ENCODE measurements at places on chromosomes 5 and 9. TPM values are rescaled to one million over a fixed set of nuclear protein-coding genes. Genes with fewer than 3 reads are reported as not detected.

LHX3 gene
- not detected for total RNA-seq

DNA sequence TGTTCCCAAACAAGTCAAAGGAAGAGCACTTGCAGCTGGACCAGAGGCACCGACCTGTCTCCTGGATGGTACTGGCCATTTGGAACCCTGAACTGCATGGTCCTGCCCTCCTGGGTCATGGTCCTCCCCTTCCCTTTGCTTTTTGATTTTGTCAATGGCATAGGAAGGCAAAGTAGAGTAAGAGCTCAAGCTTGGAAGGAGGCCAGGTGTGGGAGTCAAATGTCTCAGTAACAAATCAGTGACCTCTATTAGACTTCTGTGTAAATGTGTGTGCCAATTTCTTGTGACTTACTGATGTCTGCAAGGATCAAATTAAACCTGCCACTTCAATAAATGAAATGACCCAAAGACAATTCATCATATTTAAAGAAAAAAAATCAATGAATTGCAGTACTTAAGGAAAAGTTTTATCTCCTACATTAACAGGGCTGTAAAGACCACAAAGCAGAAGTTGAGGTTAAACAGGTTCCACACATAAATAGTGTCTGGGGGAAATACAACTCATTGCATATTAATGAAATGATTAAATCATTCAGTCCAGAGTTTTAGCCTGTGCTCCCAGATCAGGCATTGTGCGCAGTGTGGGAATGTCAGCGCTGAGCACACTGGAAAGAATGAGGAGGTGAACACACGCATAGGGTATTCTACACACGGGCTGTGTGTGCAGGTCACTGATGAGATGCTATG, 32.7 kb downstream of the OSMR start:
- no peak overlapping the region for H3K4me3 ChIP-seq
- no peak overlapping the region for H3K27ac ChIP-seq
- H3K4me1 ChIP-seq = peaks cover under 1% of the 10 kb centered on the region
- DNase-seq = no peak
- peaks cover 50% of the 10 kb centered on the region for H3K36me3 ChIP-seq

- no peak overlapping the region for H3K4me3 ChIP-seq
- H3K27me3 ChIP-seq = no peaks in the 10 kb centered on the region
- H3K36me3 ChIP-seq = no peaks in the 10 kb centered on the region
Measured at GRCh38 chr5:142500227-142500905, 175.5 kb upstream of the SPRY4 start.

GRCh38 chr9:38181232-38181631, 112.2 kb upstream of the SHB start:
- peak; percentile 53 for DNase-seq
- no peaks in the 10 kb centered on the region for H3K4me1 ChIP-seq
- no peak overlapping the region for H3K27ac ChIP-seq

- peaks cover 4% of the 10 kb centered on the region for H3K36me3 ChIP-seq
- no peak overlapping the region for H3K4me3 ChIP-seq
- no peak overlapping the region for H3K27ac ChIP-seq
- DNase-seq = no peak
Measured at GRCh38 chr5:137105351-137106035, 393.6 kb downstream of the SPOCK1 start.

GRCh38 chr9:82555431-82556051, 507.4 kb downstream of the RASEF start:
- DNase-seq = no peak
- no peak overlapping the region for H3K27ac ChIP-seq
- H3K4me1 ChIP-seq = no peaks in the 10 kb centered on the region
- no peak overlapping the region for H3K4me3 ChIP-seq
- H3K36me3 ChIP-seq = no peaks in the 10 kb centered on the region

PCDHB16 gene
- 5.1 TPM for total RNA-seq

NRG2 gene
- total RNA-seq = not detected

All from GM23248 (cell line).